Activated CD8-positive, alpha-beta memory T cell treated with anti-CD3 and anti-CD28 coated beads, Interleukin-2, amount 10 ng/mL, durations not matched to agents 7 days and 5 days (primary cell): ENCODE measurements at places on chromosomes 1 and 21. TPM values are rescaled to one million over a fixed set of nuclear protein-coding genes. Genes with fewer than 3 reads are reported as not detected.

DNA sequence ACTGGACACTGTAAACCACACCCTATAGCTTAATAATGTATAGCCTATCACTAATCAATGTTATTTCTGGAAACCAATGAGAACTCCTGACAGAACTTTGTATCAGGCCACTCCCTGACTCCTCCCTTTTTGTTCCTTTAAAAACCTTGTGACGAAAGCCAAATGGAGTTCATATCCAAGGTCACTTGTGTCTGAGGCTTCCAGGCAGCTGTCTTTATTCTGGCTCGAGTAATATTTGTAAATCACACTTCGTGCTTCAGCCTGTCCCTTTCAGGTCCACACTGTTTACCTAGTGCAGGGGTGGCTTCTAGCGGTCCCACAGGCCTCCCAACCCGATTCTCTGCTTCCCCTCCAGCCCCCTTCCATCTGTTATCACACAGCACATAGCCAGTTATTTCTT is 16.2 kb upstream of the CAPN9 start:
- DNase-seq = no peak

DNA sequence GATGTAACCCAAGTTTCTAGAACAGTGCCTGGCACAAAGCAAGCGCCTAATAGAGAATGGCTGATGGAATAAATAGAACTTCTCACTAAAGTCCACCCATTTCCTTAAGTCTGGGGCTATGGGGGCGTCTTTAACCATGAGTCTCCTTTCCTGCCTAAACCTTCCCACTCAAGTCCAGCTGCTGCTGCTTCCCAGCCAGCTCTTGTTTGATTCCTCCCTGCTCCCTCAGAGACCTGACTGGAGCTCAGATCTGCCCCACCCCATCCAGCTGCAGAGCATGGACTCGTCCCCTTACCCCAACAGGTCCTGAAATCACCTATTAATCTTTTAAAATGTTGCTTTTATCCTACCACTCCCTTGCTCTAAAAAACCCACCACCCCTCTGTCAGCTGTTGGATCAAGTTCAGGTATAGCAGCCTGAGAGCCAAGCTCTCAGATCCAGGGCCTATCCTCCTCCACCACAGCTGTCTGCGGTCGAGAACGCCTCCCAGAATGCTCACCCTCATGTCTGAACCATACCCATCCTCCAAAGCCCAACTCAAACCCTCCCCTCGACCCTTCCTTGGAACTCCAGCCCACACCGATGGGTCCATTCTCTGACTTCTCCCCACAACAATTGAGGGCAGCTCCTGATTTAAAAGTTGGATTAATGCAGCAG is 12.8 kb upstream of the GALNT2 start:
- no peak for DNase-seq

DNA sequence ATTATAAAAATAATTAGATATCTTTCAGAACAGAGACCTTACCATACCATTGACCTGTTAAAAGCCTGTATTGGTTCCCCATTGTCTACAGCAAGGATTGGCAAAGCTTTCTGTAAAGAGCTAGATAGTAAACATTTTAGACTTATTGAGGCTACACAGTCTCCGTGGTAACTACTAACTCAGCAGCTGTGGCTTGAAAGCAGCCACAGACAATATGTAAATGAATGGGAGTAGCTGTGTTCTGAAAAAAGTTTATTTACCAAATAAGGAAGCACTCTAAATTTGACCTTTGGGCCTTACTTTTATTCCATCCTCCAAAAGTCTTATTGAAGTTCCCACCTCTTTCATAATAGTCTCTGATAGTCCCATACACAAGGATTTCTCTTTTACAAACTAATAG is 39.7 kb downstream of the NUP210L start:
- DNase-seq = no peak

The EPHB2 gene
- total RNA-seq = 0.09 TPM

DNA sequence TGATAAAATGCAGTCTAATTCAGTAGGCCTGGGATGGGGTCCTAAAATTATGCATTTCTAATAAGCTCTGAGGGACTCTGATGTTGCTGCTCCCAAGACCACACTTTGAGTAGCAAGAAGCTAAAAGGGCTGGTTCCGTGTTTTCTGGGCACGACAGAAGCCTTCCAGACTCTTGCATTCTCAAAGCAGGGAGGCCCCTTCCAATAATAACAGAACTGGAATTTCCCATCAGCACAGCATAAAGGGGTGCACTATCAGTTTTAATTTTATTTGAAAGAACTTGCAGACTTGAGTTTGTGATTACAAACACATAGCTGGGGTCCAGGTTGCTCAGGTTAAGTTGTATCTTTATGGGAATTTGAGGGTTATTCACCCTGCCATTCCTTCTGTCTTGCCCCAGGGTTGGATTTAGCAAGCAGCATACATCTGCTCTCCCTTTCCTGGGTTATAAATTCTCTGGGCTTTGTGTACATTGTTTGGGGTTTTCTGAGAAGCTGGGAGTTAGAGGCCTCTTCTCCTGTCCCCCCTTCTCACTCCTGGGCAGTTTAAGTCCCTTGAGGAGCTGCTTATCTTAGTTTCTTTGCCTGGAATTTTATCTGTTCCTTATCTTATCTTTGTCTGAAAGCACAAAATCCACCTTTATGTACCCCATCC is 94.2 kb upstream of the SLC2A1 start:
- no peak for DNase-seq

DNA sequence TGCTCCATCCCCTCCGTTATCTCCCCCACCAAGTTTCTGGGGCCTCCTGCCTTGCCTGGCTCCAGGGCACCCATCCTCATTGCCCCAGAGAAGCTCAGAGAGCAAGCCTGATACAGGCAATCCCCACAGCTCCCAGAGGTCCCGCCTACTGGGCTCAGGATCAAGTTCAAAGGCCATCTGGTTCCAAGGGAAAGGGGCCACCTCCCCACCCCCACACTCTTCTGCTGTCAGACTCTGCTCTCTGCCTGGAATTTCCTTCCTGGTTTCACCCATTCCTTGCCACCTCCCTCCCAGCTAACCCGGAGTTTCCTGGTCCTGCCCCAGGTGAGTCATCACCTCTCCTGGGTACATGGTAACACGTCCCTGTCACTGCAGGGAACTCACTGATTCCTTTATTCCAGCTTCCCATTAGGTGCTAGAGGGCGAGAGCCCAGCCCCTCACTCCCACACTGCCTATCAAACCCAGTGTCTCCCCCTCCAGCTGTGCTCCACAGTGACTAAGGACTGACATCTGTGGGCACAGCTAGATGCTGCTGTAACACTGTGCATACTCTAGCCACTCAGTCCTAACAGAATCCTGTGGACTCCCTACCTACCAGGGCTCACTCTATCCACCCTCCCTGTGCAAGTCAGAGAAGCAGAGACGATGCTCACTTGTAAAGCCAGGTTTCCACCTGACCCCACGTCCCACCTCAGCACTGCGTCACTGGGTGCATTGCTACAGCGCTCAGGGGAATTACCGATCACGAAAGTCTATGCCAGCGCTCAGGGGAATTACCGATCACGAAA is 21.8 kb downstream of the RSPH1 start:
- peak; percentile 36 for DNase-seq

DNA sequence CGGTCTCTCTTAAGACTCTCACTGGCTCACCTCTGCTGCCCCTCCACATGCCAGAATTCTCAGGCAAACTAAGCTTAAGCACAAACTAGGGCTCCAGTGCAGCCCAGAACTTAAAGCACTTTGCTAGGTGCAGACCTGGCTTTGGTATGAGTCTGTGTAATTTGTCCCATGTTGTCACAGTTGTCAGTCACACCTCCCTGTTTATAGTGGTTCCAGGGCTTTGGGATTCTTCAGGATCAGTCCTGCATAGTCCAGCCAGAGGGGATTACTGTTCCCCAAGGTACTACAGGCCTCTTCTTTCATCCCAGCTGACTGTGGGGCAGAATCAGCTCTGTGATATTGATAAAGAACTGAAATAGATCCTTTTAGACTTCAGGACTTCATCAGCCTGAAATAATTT is 105.0 kb upstream of the UBE2U start:
- no peak for DNase-seq

- DNase-seq = no peak
Observed at GRCh38 chr21:43783098-43783700, 6.2 kb upstream of the RRP1 start.

- peak; percentile 61 for DNase-seq
Observed at GRCh38 chr1:182149411-182149965, 88.0 kb upstream of the ZNF648 start.

DNA sequence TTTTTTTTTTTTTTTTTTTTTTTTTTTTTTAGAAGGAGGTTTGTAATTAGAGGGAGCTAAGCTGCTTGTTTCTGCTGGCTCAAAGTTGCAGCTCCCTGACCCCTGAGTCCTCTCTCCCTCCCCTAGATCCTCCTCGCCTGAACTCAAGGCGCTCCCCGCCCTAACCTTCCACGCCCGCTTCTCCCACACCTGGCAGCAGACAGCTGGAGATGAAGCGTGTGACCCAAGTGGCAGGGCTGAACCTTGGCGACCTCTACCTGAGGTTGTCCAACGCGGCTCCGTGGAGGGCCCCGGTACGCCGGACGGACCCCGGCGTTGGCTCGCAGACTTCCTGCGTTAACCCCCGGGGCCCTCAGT is 795 bp downstream of the NGF start:
- DNase-seq = no peak

DNA sequence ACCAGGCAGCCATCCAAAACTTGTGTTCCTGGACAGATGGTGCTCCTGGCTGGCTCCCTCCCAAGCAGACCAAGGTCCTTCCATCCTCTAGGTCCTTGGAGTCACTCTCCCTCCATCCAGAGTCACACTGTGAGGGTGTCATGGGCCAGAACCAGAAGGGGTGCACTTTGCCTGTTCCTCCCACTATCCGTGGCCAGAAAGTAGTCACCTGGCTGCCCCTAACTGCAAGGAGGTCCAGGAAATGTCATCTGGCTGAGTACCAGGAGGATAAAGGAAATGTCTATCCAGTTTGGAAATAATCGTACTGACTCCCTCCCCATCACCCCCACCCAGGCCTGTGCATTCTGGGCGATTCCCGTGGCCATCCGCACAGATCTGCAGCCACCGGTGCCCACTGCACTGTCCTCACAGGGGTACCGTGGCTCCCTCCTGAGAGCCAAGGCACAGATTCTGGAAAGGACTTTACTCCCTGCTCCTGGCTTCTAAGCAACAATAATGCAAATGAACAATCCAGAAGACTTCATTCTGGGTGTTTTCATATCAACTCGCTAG is 253.2 kb downstream of the NPHP4 start:
- no peak for DNase-seq

DNA sequence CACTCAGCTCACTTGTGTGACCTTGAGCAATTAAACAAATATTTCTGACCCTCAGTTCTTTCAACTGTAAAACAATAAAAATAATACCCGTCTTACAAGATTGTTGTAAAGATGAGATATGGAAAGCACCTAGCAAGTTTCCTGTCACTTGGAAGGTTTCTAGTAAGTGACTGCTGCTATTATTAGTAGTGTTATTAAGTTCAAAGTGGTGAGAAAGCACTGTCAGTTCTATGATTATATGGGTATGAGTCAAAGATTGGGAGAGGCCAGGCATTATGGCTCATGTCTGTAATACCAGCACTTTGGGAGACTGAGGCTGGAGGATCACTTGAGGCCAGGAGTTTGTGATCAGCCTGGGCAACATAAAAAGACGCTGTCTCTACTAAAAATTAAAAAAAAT is 145.4 kb downstream of the C1orf21 start:
- no peak for DNase-seq

DNA sequence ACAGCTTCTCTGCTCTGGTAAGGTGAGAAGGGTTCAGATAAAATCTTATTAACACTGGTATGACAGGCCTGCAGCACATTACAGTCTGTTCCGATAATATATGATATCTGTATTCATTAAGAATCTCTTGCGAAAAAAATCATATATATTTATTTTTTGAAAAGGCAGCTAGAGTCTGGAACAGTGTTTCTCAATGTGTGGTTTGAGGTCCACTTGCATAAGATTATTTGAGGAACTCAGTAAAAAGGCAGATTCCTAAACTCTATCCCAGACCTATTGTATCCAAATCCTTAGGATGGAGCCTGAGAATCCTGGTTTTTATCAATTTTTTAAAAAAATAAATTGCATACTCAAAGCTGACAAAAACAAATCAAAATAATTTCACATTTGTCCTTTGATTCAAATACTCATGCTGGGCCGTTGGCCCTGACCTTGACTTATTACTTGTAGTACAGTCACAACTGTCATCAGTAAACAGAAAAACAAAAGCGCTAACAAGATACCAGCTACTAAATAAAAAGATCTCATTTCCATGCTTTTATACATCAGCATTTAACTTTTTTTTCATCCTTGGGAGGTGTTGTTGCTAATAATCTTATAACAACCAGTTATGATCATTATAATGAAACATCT is 60.6 kb downstream of the RGS2 start:
- no peak for DNase-seq

- no peak for DNase-seq
Observed at GRCh38 chr1:31800674-31800967, 15.2 kb downstream of the SPOCD1 start.

The ETV3L gene
- total RNA-seq = not detected

The ACOT11 gene
- 0.58 TPM for total RNA-seq

The PHGDH gene
- 165 TPM for total RNA-seq

- no peak for DNase-seq
Observed at GRCh38 chr1:53244141-53244540, 5.8 kb upstream of the MAGOH start.

- no peak for DNase-seq
Observed at GRCh38 chr1:64675718-64676345, 69.0 kb upstream of the RAVER2 start.

- no peak for DNase-seq
Observed at GRCh38 chr1:39488793-39489566, 2.5 kb upstream of the BMP8A start.

The KCNE2 gene
- not detected for total RNA-seq

GRCh38 chr1:29820401-29820800 is 584.1 kb downstream of the PTPRU start:
- DNase-seq = no peak

GRCh38 chr21:17660452-17660851 is 47.8 kb upstream of the BTG3 start:
- DNase-seq = no peak

DNA sequence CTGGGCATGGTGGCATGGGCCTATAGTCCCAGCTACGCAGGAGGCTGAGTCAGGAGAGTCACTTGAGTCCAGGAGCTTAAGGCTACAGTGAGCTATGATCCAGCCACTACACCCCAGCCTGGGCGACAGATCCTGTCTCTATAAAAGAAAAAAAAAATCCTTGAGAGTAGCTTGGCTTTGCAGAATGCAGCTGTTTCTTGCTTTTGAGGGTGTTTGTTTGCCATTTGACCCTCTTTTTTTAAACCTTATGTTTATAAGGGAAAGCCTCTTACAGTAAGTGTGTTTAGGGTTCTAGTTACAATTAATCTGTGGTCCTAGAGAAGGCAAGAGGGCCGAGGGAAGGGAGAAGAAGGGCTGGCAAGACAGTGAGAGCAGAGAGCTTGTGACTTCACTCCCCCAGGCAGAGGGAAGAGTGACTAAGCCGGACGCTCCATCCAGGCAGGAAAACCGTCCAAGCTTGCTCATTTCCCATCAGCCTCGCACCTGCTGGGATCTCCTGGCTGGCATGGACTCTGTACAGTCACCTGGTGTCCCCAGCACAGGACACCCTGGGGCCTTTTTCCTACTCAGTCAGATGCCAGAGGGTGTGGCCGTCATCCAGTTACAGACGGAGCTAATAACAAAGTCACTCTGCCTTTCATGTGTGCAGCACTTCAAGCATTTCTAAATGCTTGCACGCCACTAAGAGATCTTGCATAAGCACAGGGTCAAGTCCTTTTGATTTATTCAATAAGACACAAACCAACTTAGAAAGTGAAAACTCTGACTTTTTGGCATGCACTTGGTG is 55.5 kb upstream of the PSEN2 start:
- DNase-seq = no peak

- DNase-seq = no peak
Observed at GRCh38 chr1:22738069-22738435, 27.4 kb downstream of the EPHB2 start.

GRCh38 chr1:41414716-41415306 is 53.6 kb downstream of the FOXO6 start:
- no peak for DNase-seq

The SNIP1 gene
- 28.4 TPM for total RNA-seq
